ENCODE measurements at places on chromosomes 11 and 22.

GRCh38 chr22:20080776-20081654 is 974 bp downstream of the DGCR8 start:
- no peak for DNase-seq
- H3K4me3 ChIP-seq: peak overlapping the region; percentile 88
- peaks cover 42% of the 10 kb centered on the region for H3K4me1 ChIP-seq
- H3K27me3 ChIP-seq: no peaks in the 10 kb centered on the region
- peak overlapping the region; percentile 73 for H3K27ac ChIP-seq

DNA sequence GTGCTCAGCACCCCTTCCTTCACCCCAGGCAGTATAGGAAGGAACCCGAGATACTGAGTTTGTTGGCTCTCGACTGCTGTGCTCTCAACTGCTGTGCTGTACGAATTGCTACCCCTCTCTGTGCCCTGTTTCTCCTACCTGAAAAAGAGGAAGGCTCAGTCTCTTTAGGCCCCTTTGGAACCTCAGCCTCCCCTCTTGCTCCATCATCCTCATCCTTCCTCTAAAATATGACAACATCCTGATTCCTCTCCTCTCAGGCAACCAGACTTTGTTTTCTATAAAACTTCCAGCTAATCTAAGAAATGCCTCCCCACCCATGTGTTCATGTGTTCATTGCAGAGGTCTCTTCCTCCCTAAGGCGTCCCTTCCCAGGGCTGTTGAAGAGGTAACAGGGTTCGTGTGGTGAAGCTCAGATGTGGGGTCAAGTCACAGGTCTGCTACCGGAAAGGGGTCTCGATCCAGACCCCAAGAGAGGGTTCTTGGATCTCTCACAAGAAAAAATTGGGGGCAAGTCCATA is 35.5 kb upstream of the CD82 start:
- no peaks in the 10 kb centered on the region for H3K27me3 ChIP-seq
- DNase-seq: no peak
- no peak overlapping the region for H3K4me3 ChIP-seq

GRCh38 chr11:65133724-65134123 is 595 bp downstream of the SYVN1 start:
- H3K27me3 ChIP-seq: no peaks in the 10 kb centered on the region
- peaks cover 29% of the 10 kb centered on the region for H3K4me1 ChIP-seq
- peaks cover 7% of the 10 kb centered on the region for H3K36me3 ChIP-seq

GRCh38 chr11:95148938-95149337 is 59.3 kb downstream of the ENDOD1 start:
- H3K4me3 ChIP-seq: no peak overlapping the region
- peaks cover 31% of the 10 kb centered on the region for H3K4me1 ChIP-seq
- H3K27me3 ChIP-seq: peaks cover 21% of the 10 kb centered on the region
- H3K36me3 ChIP-seq: no peaks in the 10 kb centered on the region
- no peak for DNase-seq
- no peak overlapping the region for H3K27ac ChIP-seq

DNA sequence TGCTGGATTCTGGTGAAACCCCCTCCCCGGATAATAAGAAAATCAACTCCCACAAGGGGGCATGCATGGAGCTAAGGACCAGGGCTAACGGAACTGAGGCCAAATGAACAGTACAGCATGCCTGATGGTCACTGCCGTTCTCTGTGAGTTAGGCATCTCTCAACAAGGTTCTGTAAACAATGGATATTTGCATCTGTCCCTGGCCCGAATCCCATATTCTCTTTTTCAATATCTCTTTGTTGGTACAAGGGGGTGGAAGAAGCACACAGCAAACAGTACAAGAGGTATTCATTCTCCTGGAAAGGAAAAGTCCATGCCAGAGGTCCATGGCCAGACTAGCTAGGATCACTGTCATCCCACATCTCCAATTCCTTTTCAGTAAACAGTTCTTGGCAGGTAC is 32.2 kb upstream of the APOA1 start:
- H3K4me1 ChIP-seq: no peaks in the 10 kb centered on the region
- no peak overlapping the region for H3K4me3 ChIP-seq
- H3K27ac ChIP-seq: no peak overlapping the region
- no peak for DNase-seq
- H3K27me3 ChIP-seq: no peaks in the 10 kb centered on the region

DNA sequence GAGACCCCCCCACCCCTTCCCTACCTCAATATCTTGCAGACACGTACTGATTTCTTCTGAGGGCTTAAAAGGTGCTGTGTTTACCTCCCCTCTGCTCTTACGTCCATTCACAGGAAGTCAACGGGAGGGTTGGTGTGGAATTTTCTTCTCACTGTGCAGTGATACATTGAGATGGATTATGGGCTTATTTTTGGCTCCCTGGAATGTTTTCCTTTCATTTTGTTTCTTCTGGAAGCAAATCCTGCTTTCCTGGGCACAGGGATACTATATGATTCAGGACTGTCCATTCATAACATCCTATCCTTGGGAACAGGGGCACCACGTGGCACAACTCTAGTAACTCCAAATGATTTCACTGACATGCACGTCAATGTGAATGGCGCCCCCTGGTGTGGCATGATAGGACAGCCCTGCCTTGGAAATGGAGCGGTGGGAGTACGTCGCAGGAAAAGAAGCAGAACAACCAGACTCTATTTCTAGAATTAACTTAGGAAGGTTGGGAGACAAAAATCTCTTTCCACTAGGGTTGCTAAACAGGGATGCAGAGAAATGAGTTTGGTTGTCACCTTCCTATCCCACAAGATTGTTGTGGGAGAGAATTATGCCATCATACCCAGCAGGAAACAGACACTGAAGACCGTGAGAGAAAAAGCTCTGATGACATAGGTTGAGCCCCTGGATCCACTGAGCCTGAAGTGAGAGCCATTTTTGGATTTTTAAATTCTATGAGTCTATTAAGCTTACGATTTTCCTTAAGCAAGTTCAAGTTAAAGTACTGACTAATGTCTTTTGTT is 146.5 kb upstream of the RAG2 start:
- no peak overlapping the region for H3K4me3 ChIP-seq
- peaks cover 35% of the 10 kb centered on the region for H3K27me3 ChIP-seq
- no peaks in the 10 kb centered on the region for H3K36me3 ChIP-seq
- H3K27ac ChIP-seq: no peak overlapping the region
- DNase-seq: peak; percentile 74

DNA sequence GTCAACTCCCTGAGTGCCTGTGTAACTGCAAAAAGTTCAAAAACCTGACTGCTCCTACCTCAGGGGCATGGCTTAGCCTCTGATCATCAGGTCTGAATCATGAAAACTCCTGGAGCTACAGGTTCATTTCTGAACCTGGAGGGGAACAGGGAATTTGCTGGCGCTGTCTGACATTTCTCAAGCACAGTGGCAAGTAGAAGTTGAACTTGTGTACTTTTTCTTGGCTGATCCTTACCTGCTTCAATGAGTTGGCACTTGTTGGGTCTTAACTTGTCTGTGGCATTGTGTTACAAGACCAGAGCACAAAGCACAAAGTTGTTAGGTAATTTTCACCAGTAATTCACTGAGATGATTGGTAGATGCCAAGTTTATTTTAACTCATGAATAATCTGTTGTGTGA is 3.3 kb downstream of the TMEM109 start:
- H3K4me3 ChIP-seq: no peak overlapping the region
- no peak overlapping the region for H3K27ac ChIP-seq
- H3K4me1 ChIP-seq: peaks cover 52% of the 10 kb centered on the region
- DNase-seq: no peak
- no peaks in the 10 kb centered on the region for H3K27me3 ChIP-seq
- peaks cover 35% of the 10 kb centered on the region for H3K36me3 ChIP-seq

- H3K4me1 ChIP-seq: no peaks in the 10 kb centered on the region
- H3K27ac ChIP-seq: no peak overlapping the region
- H3K36me3 ChIP-seq: no peaks in the 10 kb centered on the region
- no peaks in the 10 kb centered on the region for H3K27me3 ChIP-seq
- no peak for DNase-seq
Measured at GRCh38 chr22:35589071-35589755, 27.9 kb downstream of the MB start.

GRCh38 chr11:18749681-18750319 is 23.8 kb upstream of the IGSF22 start:
- H3K27ac ChIP-seq: no peak overlapping the region
- no peaks in the 10 kb centered on the region for H3K36me3 ChIP-seq
- H3K27me3 ChIP-seq: no peaks in the 10 kb centered on the region
- H3K4me1 ChIP-seq: no peaks in the 10 kb centered on the region
- DNase-seq: no peak

DNA sequence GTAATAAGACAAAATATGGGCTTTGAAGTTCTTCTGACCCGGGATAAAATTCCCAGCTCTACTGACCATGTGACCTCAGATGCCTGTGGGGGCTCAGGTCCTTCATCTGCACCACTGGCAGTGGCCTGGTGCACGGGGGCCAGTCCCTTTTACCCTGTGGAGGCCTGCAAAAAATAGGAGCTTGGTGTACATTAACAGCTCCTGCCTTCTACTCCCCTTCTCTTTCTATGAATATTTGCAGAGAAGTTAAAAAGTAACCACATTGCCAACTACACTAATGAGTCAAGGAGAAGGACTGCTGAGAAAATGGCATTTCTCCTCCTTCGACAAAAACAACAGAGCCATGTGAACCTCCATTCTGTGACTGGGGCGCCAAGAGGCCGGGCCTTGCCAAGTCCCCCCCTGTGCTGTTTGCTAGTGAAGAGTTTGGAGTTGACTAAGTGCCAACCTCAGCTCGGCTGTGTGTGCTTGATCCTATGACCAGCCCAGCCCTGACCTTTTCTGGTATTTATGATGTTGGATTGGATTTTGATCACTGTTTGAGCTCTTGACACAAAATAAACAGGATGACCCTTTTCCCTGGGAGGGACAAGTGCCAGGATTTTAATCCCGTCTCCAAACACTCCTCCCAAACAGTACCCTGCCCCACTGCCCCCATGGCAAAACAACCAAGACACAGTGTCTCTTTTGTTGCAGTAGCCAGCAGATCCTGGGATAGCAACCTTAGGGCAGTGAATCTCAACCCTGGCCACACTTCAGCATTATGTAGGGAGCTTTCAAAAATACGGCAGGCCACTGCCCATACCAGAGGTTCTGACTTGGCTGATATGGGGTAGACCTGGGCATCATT is 380.1 kb downstream of the LARGE1 start:
- peaks cover 4% of the 10 kb centered on the region for H3K27me3 ChIP-seq
- no peaks in the 10 kb centered on the region for H3K36me3 ChIP-seq
- DNase-seq: no peak
- H3K4me3 ChIP-seq: no peak overlapping the region
- H3K4me1 ChIP-seq: no peaks in the 10 kb centered on the region
